ENCODE measurements at places on chromosomes 2 and 18.

GRCh38 chr2:171787333-171788072, 100.2 kb downstream of the DYNC1I2 start:
- no peak for DNase-seq

GRCh38 chr2:85662899-85663593, 5.0 kb downstream of the SFTPB start:
- no peak for DNase-seq

- DNase-seq = no peak
Observed at GRCh38 chr18:12668041-12668440, 10.1 kb upstream of the SPIRE1 start.

GRCh38 chr2:236748385-236748784, 178.8 kb downstream of the ACKR3 start:
- no peak for DNase-seq

DNA sequence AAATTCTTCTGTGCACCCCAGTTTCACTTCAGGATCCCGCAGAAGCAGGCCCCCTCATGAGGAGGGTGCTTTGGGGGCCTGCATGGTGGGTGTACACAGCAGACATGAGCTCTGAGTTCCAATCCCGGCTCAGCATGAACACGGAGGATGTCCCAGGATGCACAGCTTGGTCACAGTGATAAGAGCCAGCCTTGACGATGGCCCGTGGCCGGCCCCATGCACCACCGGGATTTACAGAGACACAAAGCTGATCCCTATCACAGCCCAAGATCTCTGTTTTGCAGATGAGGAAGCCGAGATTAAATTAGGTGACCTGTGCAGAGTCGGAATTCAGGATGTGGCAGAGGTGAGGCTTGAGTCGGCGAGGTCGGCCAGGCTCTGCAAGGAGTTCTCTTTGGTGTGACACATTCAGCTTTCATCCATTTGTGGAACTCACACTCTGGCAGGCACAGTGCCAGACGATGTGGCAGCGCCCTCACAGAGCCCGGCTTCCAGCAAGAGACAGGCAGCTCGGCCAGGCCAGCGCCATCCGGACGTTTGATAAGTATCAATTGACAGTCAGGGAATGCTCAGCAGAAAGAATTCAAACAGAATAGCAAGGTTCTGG, 456.3 kb upstream of the MYT1L start:
- DNase-seq = no peak

GRCh38 chr18:64294967-64295366, 146.1 kb upstream of the LINC00305 start:
- DNase-seq = no peak

GRCh38 chr2:136126421-136126926, 8.5 kb upstream of the CXCR4 start:
- DNase-seq = no peak

GRCh38 chr2:10243926-10244270, 58.8 kb upstream of the HPCAL1 start:
- no peak for DNase-seq

GRCh38 chr2:47064106-47064505, 91.0 kb downstream of the STPG4 start:
- no peak for DNase-seq

GRCh38 chr2:85257970-85258605, 69.7 kb downstream of the TGOLN2 start:
- DNase-seq = no peak

GRCh38 chr2:76008001-76008702, 297.4 kb upstream of the GCFC2 start:
- DNase-seq = no peak

DNA sequence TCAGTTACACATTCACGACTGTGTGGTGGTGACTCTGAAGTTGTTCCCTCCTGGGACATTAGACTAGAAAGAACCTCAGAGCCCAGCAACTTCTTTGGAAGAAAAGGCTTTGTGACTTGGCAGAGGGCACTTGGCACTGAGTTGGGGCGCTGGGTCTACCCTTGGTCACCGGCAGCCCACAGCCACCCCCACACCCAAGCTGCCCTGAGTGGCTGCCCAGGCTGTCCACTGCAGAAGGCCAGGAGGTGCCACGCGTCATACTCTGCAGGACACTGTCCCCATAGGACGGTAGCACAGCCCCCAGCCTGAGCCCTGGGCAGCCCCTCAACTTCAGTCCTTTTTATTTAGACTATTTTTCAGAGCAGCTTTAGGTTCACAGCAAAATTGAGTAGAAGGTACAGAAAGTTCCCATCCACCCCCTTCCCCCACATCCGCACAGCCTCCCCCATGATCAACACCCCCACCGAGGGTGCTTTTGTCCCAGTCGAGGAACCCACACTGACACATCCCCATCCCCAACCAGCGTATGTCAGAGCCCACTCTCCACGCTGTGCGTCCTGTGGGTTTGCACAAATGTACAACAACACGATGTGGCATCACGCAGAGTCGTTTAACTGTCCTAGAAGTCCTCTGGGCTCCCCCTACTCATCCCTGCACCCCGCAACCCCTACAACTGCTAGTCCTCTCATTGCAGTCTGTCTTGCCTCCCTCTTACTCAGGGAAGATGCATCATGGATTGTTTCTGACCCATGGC, 1.1 kb downstream of the PRLH start:
- DNase-seq = no peak

DNA sequence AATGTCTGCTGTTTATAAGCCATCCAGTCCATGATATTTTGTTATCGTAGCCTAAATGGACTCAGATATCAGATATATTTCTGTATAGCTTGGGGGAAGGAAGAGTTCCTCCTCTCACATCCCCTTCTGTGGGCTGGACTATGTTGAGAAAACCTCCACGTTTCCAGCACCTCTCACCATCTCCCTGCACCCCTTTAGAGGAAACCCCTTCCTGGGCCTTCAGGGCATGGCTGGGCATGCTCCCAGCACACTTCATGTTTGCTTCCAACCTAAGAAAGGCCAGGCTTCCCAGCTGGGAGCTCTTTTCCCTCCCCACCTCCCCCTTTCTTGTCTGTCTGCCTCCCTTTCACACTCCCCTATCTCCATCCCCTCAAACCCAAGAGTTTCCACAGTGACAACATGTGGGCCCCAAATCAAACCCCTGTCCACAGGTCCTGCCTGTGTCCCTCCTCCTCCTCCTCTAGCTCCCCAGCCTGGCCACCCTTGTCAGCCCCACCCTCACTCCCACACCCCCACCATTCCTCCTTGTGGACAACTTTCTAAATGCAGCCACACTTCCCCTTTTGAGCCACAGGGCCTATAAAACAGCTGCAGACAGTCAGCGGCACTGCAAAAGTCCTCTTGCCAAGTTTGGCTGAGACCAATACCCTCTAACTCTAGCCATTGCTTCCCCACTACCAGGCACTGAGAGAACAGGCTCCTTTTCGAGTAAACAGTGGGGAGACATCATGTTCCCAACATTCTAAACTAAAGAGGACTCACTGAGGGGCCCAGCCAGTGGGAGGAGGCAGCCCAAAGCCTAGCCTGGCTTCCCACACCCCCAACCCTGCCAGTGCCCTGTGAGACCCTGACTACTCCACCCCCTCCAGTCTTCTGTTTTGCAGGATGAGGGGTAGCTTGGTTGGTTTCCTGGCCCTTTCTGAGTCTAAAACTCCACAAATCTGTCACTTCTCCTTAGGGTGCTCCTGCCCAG, 120.5 kb downstream of the ZFP36L2 start:
- DNase-seq = no peak
